ENCODE measurements at places on chromosomes 16 and 17. TPM values are rescaled to one million over a fixed set of nuclear protein-coding genes. Genes with fewer than 3 reads are reported as not detected.
A peak's percentile ranks its signal among the peaks of the same experiment; 100 is the strongest.

DNA sequence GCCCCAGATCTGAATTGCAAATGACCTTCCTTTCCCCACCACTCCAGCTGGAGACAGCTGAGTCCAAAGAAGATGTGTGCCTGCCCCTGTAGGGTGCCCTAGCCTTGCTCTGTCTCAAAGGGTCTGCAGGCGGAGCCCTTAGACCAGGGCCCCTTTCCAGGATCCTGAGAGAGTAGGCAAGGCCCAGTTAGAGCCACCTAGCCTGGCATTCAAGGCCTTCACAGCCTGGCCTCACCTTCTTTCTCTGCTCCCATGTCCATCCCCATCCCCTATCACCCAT is 66.6 kb upstream of the LHX1 start:
- ATAC-seq, result no peak

DNA sequence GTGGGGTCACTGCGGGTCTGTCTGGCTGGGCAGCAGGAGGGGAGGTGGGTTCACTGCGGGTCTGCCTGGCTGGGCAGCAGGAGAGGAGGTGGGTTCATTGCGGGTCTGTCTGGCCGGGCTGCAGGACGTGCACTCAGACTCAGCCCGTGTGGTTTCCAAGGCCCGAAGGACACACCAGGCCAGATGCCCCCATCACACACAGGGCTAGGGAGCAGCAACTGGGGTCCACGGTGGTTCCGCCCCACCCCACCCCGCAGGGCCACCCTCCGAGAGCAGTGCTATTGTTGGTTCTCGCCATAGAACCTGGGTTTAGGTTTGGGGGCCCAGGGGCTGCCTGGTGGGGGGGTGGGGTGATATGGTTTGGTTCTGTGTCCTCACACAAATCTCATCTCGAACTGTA is 5.8 kb upstream of the CIAO3 start:
- no peak for ATAC-seq

GRCh38 chr17:58391302-58391984 is 25.9 kb downstream of the RNF43 start:
- ATAC-seq, result peak; percentile 38

DNA sequence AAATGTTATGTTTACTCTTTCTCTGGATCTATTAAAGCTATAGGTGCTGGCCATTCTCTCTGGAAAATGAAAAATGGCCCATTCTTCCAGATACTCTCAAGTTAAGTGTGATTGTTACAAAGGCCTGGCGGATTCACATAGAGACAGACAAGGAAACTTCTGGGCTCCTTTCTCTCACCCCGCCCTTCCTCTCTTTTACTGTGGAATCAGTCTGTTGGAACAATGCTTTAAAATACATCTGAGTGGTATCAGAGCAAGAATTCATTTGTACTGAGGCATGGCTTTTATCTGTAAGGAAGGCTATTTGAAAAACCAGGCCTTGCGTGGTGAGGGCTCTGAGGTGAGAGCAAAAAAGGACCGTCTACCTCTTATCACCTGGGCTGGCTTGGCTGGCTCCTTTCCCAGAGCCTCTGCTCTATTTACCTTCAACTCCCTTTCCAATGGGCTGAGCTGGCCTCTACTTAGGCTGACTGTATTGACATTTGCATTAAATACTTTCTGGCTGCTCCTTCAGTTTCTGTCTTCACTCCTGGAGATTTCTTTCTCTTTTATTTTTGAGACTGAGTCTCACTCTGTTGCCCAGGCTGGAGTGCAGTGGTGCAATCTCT is 274.0 kb downstream of the PHKB start:
- no peak for ATAC-seq

- peak; percentile 1 for ATAC-seq
These were observed 480 bp upstream of the PROCA1 start for GRCh38 chr17:28712032-28712704.

GRCh38 chr17:77909816-77910215 is 48.7 kb upstream of the TNRC6C start:
- no peak for ATAC-seq

- ATAC-seq, result no peak
These were observed 14.9 kb downstream of the TFAP4 start for GRCh38 chr16:4257646-4258556.

DNA sequence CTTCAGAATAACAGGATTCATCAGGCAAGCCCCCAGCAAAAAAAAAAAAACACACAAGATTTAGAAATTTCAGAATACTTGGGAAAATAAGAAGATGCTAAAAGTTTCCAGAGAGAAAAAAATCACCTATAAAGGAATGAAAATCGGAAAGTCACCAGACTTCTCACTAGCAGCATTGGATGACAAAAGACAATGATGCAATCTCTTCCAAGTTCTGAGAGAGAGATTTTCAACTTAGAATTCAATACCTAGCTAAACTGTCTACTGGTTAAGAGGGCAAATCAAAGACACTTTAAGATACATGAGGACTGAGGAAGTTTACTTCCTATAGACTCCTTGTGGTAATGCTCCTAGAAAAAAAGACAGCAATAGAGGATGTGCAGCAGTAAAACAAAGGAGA is 23.9 kb upstream of the TNS4 start:
- ATAC-seq, result no peak

- ATAC-seq, result no peak
These were observed 577.9 kb upstream of the CDH5 start for GRCh38 chr16:65788434-65789140.

DNA sequence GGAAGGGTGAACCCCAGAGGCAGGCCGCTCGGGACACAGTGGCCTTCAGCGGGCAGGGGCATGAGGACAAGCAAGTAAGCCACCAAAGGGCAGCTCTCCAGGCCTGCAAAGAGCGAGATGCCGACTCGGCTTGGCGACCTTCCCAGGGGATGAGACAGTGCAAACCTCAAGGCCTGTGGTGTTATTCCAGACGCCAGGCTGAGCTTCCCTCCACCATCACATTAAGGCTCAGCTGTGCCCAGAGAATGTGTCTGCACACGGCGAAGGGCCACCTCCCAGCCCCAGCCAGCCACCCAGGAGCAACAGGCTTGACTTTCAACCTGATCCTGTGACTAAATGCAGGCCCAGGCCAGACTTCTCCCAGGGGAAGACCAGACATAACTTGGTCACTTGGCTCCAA is 251.4 kb downstream of the SOX9 start:
- peak; percentile 5 for ATAC-seq

DNA sequence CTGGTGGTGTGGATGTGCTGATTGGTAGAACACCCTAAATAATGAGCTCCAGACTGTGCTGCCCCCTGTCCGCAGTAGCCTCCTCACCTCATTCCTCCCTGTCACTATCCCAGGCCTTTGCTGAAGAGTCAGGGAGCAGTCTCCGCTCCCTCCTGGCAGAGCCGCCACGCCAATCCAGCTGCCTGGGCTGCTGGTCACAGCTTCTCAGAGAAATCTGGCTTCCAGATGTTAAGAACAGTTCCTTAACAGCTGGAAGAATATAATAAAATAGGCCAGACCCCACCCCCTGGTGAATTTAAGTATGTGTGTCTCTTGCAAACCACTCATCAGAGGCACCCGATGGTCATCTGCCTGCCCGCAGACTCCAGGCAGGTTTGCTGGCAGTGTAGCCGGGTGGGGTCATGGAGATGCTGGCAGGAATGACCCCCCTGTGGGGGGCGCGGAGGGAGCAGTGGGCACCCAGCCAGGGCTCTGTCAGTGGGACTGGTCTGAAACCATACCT is 161.0 kb downstream of the CCDC182 start:
- ATAC-seq, result no peak

- no peak for ATAC-seq
These were observed 170.4 kb downstream of the SNX29 start for GRCh38 chr16:12146966-12147365.

GRCh38 chr16:4106516-4106915 is 9.7 kb downstream of the ADCY9 start:
- no peak for ATAC-seq

- no peak for ATAC-seq
These were observed 2.5 kb downstream of the TTLL6 start for GRCh38 chr17:48814504-48814903.

CIAPIN1 gene
- total RNA-seq, result 52.4 TPM

ACSM5 gene
- total RNA-seq, result 0.12 TPM

PLSCR3 gene
- 23.1 TPM for total RNA-seq

Measured in esophagus mucosa (tissue), 1 donor.